ENCODE measurements at places on chromosomes 3 and 15.

GRCh38 chr3:54303517-54304375 lies 181.4 kb downstream of the CACNA2D3 start:
- no peak for DNase-seq

DNA sequence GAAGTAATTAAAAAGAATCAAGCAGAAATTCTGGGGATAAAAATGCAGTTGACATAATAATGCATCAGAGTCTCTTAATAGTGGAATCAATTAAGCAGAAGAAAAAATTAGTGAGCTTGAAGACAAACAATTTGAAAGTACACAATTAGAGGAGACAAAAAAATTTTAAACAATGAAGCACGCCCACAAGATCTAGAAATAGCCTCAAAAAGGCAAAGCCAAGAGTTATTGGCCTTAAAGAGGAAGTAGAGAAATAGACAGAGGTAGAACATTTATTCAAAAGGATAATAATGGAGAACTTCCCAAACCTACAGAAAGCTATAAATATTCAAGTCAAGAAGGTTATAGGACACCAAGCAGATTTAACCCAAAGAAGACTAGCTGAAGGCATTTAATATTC lies 113.3 kb downstream of the TBC1D2B start:
- no peak for DNase-seq

DNA sequence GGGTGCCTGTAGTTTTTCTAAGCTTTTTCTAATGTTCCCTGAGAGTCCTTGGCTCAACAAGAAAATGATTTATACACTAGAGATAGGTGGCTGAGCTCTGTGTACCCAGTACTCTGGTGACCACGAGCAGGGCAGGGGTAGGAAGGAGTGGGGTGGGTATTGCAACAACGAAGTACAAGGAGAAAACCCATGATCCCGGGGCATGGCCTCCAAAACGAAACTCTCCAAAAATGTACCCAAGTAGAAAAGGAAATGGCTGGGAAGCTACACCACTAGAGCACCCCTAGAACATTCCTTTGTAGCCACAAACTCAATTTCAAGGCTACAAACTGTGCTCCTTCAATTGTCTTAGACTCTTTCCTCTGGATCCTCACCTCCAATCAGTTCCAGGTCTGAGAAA lies 138.9 kb downstream of the DUT start:
- DNase-seq = no peak

GRCh38 chr15:39852250-39852649 lies 67.8 kb downstream of the GPR176 start:
- DNase-seq = no peak

GRCh38 chr3:13077431-13078162 lies 4.4 kb upstream of the IQSEC1 start:
- DNase-seq = no peak

- DNase-seq = no peak
Observed at GRCh38 chr15:98583771-98584430, 64.4 kb upstream of the IGF1R start.

GRCh38 chr15:48040166-48040817 lies 80.5 kb upstream of the SLC24A5 start:
- no peak for DNase-seq

GRCh38 chr3:123739754-123740153 lies 144.4 kb downstream of the MYLK start:
- DNase-seq = no peak

DNA sequence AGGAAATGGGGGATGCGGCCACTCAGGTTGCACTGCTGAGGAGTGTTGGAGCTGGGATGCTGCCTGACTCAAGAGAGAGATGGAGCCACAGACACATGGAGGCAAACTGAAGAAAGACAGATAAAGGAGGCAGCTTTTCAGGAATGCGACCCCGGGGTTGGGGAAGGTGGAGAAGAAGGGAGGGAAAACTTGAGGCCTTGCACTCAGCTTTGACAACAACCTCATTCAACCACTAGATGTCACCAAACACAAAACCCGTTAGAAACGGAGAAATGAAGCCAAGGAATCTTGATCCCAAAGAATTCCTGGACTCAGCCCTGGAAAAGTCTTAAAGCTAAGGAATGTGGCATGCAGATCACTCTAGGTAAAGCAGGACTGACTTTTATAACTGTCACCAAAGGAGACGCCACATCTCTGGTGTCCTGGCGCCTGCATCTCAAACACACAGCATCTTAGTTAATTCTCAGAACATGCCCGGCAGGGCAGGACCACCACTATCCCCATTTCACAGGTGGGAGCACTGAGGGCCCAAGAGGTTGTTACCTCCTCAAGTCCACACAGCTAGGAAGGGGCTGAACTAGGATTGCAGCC lies 59.6 kb upstream of the LMCD1 start:
- no peak for DNase-seq

DNA sequence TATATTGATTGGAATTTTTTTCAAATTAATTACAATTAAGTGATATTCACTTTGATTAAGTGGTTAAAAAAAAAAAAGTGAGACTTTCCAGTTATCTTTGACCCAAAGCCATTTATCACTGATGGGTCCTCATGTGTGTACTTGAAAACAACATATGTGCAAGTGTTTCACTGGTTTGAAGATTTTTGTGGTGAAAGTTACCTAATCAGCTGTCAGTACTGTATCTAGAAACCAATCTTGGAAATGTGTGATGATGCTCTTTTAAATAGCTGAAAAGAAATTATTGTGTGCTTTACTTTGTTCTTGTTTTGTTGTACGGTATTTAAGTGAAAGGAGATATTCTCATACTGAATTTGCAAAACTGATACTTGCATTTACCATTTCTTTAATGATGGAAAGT lies 11.6 kb upstream of the XCR1 start:
- DNase-seq = no peak

DNA sequence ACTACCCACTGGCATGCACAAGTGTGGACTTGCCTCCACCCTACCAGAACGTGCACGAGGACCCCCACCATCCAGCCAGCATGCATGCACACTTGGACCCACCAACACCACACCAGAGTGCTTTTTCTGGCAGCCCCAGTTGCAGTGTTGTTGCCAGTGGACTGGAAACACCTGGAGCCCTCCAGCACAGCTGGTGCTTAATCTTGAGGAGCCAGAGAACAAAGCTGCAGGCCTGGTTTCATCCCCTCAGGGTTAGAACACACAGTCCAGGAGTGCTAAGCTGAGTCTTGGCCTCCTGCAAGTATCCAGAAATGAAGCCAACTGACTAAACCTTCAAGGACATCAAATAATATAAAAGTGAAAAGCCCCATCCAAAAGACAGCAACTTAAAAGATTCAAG lies 888.0 kb downstream of the NTRK3 start:
- no peak for DNase-seq

GRCh38 chr15:67945951-67946700 lies 106.3 kb upstream of the RNU6-1 start:
- DNase-seq = no peak

GRCh38 chr3:177281292-177282118 lies 84.2 kb upstream of the TBL1XR1 start:
- DNase-seq = no peak

- no peak for DNase-seq
Observed at GRCh38 chr3:171164067-171164465, 137.5 kb upstream of the SLC2A2 start.

GRCh38 chr3:5105050-5105449 lies 17.0 kb upstream of the ARL8B start:
- DNase-seq = no peak

DNA sequence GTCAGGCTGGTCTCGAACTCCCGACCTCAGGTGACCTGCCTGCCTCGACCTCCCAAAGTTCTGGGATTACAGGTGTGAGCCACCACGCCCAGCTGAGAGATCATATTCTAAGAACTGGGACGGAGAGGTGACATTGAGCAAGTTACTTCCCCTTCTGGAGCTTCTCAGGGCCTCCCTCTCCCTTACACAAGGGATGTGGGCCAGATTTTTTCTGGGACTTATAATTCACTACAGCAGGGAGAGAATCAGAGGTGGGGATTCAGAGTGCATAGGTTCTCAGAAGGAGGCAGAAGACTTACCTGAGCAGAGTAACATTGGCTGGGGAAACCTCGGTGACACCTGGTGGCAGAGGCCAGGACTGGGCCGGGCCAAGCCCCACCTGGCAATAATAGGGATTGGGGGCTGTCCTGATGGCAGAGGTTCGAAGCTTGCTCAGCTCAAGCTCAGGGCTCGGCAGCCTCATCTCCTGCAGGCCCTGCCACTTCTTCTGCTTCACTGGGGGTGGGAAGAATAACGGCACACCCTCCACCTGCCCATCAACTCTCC lies 6.8 kb downstream of the LTK start:
- no peak for DNase-seq

GRCh38 chr3:59653405-59654122 lies 603.7 kb upstream of the CFAP20DC start:
- no peak for DNase-seq

DNA sequence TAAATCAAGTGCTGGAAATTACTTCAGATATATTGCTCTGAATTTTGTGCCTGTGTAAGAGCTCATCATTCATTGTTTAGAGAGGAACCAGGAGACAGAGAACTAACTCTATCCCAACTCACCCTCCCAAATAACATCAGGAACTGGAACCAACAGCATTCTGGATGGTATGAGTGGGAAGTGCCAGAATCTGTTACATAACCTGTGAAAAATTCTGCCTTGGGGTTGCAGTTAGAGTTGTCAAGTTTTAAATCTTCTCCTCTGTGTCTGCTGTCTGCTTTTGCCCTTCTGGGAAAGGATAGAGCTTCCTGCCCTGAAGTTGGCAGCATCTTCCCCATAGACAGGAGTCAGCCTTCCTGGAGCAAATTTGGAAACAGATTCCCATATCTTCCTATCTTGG lies 41.2 kb downstream of the TIMP4 start:
- no peak for DNase-seq

- DNase-seq = no peak
Observed at GRCh38 chr15:39925112-39925842, 5.2 kb upstream of the GPR176 start.

GRCh38 chr15:78209646-78210348 lies 24.6 kb downstream of the ACSBG1 start:
- DNase-seq = no peak

DNA sequence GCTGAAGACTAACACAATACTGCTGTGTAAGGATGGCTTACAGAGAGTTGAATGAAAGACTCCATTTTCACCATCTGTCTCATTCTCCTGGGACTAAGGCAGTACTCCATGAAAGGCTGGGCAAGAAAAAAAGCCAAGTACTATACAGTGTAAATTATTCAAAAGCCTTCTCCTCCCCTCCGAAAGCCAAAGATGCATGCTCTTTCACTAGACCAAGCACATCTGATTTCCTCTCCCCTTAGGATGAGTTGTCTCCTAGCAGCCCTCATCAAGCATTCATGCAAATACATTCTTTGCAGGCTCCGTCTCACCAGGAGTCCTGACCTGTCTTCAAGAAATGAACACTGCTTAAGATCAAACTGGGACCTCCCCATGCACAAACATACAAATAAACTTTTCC lies 133.5 kb upstream of the THBS1 start:
- DNase-seq = no peak

DNA sequence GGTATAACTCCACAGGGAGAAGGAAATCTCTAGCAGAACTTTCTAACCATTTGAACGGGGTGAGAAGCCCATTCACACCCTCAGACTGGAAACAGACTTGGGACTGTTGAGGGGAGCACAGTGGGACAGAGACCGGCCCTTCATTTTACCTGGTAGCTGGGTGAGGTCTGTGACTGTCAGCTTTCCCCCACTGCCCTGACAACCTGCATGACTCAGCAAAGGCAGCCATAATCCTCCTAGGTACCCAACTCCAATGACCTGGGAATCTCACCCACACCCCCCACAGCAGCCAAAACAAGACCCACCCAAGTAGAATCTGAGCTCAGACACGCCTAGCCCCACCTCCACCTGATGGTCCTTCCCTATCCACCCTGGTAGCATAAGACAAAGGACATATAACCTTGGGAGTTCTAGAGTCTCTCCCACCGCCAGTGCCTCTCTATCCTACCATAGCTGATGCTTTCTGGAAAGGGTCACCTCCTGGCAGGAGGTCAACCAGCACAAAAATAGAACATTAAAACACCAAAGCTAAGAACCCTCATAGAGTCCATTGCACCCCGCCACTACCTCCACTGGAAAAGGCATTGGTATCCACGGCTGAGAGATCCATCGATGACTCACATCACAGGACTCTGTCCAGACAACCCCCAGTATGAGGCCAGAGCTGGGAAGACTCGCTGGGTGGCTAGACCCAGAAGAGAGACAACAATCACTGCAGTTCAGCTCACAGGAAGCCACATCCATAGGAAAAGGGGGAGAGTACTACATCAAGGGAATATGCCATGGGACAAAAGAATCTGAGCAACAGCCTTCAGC lies 28.0 kb downstream of the SENP7 start:
- DNase-seq = no peak

DNA sequence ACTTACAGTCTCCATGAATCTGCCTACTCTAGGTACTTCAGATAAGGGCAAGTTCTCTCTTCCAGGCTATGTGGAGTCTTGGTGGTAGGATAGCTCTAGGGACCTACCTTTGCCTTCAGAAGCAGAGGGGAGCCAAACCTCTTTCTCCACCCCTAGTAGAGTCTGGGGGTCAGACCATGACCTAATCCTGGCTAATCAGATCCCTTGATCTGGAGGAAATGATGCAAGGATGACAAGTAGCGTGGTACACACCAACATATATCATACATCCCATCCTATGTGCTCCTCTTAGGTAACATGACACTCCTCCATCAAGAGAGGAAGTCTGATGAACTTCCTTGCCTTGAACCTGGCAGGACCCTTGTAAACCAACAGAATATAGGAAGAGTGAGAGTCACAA lies 15.4 kb upstream of the PLA2G4F start:
- no peak for DNase-seq

- DNase-seq = no peak
Observed at GRCh38 chr3:49845694-49846093, 10.7 kb downstream of the TRAIP start.

GRCh38 chr3:31086698-31087097 lies 192.2 kb upstream of the GADL1 start:
- no peak for DNase-seq

DNA sequence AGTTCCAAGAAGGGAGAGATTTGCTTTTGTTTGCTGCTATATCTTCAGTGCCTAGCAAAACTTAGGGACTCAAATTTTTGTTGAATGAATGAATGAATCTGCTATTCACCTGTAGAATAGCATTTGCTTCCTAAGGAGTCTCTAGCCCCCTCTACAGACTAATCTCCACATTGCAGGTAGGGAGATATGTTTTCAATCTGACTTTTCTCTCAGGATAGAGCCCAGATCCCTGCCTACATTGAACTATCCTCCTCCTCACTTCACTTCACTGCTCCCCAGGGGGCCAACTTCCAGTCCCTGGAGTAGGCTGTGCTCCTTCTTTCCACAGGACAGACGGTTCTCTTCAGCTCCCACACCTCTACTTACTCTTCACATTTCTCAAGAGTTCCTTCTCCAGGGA lies 81.9 kb upstream of the PTX3 start:
- DNase-seq = no peak

GRCh38 chr3:79086514-79086913 lies 681.3 kb downstream of the ROBO1 start:
- DNase-seq = no peak

GRCh38 chr3:124281453-124282316 lies 289.8 kb upstream of the ROPN1 start:
- DNase-seq = no peak

GRCh38 chr3:134064081-134064480 lies 34.4 kb upstream of the SLCO2A1 start:
- DNase-seq = no peak
